NCI-H2081 treated with DMSO at 0.1 percent for 48 hours (cell line): ENCODE measurements at places on chromosomes 1 and 21.

DNA sequence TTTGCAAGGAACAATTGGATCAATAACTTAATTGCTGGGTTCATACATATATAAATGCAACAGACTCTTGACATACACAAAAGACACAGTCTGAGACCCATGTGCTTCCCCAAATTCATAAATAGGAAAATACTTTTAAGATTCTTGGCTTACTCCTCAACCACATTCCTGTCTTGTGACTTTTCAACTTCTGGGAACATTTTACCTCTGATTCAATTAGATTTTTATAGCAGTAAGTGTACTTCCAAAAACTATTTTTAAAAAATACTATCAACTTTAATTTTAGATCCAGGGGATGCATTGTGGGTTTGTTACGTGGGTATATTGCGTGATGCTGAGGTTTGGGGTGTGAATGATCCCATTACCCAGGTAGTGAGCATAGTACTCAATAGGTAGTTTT lies 406.7 kb downstream of the RPS6KC1 start:
- DNase-seq: no peak

DNA sequence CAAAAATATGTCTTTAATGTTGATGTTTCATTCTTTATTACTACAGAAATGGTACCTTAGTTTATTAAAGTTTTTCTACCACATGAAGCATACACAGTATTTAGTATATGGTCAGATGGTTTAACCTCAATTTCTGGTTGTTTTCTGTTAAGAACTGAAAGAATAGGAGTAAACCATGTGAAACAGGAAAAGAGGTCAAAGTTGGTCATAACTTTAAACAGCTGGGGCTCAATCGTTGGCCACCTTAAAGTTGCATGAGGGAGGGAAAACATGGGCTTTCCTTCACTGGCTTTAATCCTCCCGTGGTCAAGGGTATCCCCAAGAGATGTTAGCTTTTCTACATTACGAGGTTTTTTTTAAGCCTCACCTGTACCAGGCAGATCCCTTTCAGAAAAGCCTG lies 483.3 kb upstream of the ADAMTS5 start:
- DNase-seq: no peak

GRCh38 chr1:226902601-226903000 lies 32.2 kb downstream of the PSEN2 start:
- DNase-seq: no peak

GRCh38 chr1:228475812-228476211 lies 11.4 kb upstream of the RNF187 start:
- DNase-seq: no peak

- DNase-seq: no peak
Measured at GRCh38 chr1:191634801-191635508, 523.3 kb upstream of the RGS18 start.

DNA sequence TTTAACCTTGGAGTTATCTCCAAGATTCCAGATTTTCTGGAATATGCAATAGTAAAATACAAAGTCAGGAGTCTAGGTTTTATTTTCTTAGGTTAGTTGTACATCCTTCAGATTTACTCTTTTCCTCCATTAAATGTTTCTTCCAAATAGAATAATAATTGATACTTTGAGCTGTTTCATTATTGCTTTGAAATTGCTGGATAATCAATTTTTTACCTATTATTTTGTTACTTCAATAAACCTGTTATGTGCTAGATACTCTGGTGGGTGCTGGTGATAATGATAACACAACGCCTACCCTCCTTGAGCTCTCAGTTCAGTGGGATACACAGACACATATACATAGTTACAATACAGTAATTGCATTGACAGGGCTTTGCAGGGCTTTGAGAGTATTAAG lies 79.4 kb downstream of the GPR161 start:
- DNase-seq: no peak

DNA sequence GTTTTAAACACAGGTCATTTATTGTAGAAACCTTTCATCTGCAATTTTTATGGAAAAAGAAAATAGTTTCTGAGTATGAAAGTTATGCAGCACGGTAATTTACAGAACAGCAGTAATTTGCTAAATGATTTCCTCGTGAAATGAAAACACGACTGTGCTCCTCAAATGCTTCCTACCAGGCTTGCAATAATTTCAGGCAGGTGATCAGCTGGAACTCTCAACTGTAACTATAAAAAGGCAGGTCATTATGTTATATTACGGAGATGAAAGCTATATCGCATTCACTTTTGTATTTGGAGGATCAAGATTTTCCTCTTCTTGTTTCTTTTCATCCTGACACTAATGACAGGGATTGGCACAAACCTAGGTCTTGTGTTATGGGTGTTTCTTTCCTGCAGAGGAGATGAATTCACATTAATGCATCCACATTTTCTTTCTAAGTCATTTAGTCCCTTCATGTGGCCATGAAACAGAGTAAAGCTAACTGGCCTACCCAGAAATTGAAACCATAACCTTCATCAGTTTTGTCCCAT lies 57.4 kb downstream of the SAMSN1 start:
- no peak for DNase-seq

DNA sequence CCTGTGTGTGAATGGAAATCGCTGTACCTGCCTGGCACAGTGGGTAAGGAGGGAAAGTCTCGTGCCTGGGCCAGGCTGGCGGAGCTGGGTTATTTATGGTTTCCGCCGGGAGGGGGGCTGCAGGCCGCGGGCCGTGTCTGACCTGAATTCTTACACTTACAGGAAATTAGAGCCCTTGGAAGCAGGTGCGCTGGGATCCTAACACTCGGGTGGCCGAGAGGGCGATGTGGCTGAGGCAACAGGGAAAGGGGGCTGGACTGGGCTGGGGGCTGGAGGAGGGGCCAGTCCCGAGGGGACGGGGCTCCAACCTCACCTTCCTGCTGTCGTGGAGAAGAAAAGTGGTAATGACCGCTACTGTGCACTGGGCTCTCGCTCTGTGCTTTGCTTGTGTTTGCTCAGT lies 109.4 kb upstream of the WNT4 start:
- no peak for DNase-seq

DNA sequence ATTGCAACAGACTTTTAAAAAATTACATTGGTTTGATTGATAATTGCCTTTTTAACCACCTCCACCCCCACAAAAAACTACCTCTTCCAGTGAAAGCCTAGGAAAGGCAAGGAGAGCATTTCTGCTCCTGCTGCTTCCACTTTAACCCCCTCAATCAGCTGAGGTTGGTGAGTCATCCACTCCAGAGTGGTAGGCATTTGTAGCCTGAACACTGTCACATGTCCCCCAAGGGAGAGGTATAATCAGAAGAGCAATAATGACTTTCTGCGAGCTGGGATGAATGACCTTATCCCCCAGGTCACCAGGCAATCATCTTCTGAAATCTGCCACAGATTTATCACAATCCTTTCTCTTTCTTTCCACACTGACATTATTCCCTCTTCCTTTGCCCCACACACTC lies 126.6 kb upstream of the CAMK1G start:
- no peak for DNase-seq

GRCh38 chr1:24932284-24932683 lies 2.2 kb upstream of the RUNX3 start:
- DNase-seq: no peak

DNA sequence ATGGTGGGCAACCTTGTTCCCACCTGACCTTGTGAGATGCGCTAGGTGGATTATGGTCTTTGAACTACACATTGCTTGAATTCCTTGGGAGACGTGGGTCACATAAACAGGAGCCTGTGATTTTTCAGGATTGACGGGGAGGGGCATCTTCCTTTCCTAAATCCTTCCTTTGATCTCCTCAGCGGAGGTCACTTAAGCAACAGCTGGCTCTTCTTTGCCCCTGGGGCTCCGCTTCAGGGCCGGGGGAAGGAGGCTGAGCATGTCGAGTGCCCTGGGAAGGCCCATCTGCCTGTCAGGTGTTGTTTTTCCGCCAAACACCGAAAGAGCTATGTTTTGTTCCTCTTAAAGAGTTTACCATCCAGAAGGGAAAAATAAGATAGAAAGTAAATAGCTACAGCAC lies 40.6 kb downstream of the KIF26B start:
- no peak for DNase-seq

- DNase-seq: no peak
Measured at GRCh38 chr1:244710474-244711062, 57.6 kb downstream of the DESI2 start.

GRCh38 chr21:14995695-14996490 lies 68.9 kb downstream of the NRIP1 start:
- no peak for DNase-seq

DNA sequence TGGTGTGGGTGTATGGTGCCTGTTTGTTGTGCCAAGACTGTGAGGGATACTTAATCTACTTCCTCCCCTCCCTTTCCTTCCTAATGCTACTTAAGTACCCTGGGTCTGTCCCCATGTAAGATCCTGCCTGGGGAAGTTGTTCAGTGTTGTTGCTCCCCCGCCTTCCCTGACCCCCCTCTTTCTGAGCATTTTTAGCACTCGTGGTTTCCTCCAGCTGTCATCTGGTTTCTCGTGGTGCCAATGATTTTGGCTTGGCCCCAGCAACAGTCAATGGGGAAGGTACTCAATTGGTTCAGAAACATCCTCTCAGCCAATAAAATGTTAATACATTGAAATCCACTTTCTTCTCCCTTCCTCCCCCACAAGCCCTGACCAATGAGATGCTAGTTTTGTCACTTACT lies 8.0 kb upstream of the B4GALT3 start:
- peak; percentile 28 for DNase-seq

DNA sequence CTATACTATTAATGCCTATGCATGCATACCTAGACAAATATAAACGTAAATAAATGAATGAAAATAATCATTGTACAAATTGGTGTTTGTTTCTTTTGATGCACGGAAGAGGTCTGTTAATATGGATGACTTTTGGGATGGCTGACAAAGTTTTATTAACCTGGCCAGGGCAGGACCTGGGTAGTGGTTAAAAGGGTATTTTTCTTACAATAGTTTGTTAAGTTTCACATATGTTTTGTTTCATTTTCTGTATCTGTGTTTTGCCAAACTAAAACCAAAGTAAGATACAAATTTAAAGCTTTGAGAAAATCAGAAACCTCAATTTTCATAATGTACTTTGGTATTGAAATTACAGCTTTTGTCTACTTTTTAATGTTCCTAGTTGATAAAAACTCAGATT lies 222.7 kb upstream of the OLFM3 start:
- DNase-seq: no peak

- DNase-seq: no peak
Measured at GRCh38 chr1:23774174-23774880, 3.9 kb upstream of the PITHD1 start.

DNA sequence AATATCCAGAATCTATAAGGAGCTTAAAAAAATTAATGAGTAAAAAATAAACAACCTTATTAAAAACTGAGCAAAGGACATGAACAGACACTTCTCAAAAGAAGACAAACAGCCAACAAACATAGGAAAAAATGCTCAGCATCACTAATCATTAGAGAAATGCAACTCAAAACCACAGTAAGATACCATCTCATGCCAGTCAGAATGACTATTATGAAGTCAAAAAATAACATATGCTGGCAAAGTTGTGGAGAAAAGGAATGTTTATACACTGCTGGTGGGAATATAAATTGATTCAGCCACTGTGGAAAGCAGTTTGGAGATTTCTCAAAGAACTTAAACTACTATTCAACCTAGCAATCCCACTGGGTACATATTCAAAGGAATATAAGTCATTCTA lies 25.3 kb downstream of the PIGK start:
- DNase-seq: no peak

DNA sequence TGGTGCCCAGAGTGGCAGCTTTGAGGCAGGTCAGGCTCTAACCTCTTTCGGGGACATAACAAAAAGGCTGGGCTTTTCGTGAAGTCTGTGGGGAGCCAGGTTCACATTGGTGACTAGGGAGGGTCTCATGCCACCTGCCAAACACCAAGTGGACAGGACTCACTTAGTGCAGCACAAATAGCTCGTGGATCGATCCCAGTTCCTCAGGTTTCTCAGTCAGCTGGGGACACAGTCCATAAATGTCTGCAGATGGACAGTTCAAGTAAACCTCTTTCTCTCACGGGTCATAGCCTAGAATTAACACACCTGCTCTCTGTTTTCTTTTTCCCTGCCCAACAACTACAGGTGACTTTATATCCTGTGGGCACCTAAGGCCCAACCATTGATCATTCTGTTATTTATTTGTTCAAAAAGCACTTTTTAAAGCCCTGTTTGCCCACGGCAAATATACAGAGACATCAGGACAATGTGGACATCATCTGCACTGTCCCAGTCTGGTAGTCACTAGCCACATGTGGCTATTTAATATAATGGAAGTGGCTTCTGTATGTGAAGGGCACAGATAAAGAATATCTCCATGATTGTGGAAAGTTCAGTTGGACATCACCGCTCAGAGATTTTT lies 53.5 kb downstream of the CAPN2 start:
- DNase-seq: no peak

- DNase-seq: no peak
Measured at GRCh38 chr1:117001254-117001927, at the start of gene CD101. CD101 (plus strand) TSS chr1:117001760; CDS start chr1:117001818, 58 bp downstream.

- no peak for DNase-seq
Measured at GRCh38 chr1:64848803-64849202, 103.9 kb downstream of the RAVER2 start.

DNA sequence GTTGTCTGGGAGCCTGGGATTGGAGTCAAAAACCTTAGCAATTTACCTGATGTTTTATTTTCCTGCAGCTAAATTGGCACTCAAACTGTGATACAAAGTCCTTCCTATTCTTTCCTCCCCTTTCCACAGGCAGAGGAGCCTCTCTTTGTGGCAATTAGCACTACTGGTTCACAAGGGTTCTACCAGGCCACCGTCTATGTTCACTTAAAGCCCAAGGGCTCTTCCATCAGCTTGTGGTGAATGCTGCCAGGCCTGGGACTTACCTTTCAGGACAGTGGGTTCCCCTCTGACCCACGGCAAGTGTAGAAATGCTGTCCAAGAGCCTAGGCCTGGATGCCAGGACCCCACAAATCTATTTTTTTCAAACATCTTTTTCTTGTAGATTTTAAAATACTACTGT lies 251.9 kb upstream of the B3GALT2 start:
- no peak for DNase-seq

DNA sequence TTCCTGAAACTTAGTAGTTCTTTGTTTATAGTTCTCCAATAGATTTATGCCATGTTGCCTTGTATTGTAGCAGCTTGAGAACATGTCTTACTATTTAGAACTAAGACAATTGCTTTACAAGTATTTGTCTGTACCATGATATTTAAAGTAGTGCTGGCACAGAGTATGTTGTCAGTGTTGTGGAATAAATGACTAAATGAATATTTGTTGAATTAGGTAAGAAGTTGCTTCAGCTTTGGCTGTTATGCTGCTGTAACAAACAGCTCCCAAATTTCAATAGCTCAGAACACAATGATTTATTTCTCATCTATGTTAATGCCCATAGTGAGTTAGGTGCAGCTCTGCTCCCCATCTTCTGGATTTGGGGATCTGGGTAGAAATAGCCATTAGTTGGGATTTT lies 90.2 kb upstream of the VCAM1 start:
- DNase-seq: no peak

- no peak for DNase-seq
Measured at GRCh38 chr1:228204958-228205357, 2.9 kb upstream of the OBSCN start.

GRCh38 chr1:57799490-57800115 lies 375.7 kb upstream of the DAB1 start:
- no peak for DNase-seq

- no peak for DNase-seq
Measured at GRCh38 chr1:85697895-85698294, 10.3 kb downstream of the ZNHIT6 start.
